GM12891 (cell line): ENCODE measurements at places on chromosomes 16 and 17.

- no peak for DNase-seq
Observed at GRCh38 chr17:58320163-58320558, 8.4 kb downstream of the TSPOAP1 start.

- DNase-seq, result no peak
Observed at GRCh38 chr16:23966597-23967394, 131.0 kb downstream of the PRKCB start.

DNA sequence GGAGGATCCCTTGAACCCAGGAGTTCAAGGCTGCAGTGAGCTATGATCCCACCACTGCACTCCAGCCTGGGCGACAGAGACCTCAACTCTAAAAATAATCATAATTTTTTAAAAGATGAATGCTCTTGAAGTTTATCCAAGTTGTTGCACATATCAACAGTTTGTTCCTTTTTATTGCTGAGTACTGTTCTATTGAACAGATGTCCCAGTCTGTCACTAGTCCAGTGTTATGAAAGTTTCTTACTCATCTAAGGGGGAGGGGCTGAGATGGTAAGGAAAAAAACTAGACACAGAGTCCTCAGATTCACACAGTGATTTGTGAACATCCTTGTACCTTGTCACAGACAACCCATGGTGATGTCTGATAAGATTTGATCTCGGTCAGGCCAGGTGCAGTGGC is 3.9 kb downstream of the ACAP1 start:
- no peak for DNase-seq

DNA sequence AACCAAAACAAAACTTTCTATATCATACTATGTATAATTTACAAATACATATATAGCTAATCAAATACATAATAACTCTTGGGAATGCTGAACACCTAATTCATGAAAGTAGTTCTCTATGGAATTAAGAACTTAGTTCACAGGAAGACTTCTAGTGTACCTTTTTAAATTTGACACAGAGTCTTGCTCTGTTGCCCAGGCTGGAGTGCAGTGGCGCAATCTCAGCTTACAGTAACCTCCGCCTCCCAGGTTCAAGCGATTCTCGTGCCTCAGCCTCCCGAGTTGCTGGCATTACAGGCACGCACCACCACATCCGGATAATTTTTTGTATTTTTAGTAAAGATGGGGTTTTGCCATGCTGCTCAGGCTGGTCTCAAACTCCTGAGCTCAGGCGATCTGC is 24.7 kb downstream of the RFWD3 start:
- no peak for DNase-seq

GRCh38 chr16:53566552-53567245 is 63.7 kb upstream of the AKTIP start:
- no peak for DNase-seq

- no peak for DNase-seq
Observed at GRCh38 chr16:89375686-89376085, 114.7 kb downstream of the ANKRD11 start.
